ENCODE measurements at places on chromosomes 7 and 10.

GRCh38 chr10:23522345-23522744, 83.5 kb downstream of the OTUD1 start:
- DNase-seq, result no peak

DNA sequence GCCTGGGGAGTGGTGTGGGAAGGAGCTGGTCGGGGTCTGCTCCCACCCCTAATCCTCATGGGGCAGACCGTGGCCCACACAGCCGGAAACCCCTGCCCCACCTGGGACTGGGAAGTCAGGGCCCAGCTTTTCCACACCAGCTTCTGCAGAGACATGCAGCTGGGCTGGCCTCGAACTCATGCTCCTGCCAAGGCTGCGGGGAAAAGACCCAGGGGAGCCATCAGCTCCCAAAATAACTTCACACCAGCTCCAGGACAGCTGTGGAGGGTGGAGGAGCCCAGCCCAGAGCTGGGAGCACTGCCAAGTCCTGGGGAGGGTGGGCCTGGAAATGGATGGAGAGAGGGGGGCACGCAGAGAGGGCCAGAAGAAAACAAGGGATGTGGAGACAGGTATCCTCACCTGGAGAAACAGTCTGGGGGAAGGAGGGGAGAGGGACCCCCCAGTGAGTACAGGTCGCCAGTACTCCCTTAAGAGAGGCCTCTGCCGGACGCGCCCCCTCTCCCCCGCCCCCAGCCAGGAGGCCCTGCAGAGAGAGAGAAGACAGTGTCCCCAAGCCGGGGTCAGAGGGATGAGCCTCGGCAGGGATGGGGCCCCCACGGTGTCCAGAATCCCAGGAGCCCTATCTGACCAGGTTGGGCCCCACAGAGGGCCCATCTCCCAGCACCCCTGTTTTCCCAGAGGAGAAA, 11.5 kb upstream of the GRIFIN start:
- no peak for DNase-seq

- no peak for DNase-seq
Observed at GRCh38 chr10:75018251-75018650, 93.2 kb upstream of the SAMD8 start.

DNA sequence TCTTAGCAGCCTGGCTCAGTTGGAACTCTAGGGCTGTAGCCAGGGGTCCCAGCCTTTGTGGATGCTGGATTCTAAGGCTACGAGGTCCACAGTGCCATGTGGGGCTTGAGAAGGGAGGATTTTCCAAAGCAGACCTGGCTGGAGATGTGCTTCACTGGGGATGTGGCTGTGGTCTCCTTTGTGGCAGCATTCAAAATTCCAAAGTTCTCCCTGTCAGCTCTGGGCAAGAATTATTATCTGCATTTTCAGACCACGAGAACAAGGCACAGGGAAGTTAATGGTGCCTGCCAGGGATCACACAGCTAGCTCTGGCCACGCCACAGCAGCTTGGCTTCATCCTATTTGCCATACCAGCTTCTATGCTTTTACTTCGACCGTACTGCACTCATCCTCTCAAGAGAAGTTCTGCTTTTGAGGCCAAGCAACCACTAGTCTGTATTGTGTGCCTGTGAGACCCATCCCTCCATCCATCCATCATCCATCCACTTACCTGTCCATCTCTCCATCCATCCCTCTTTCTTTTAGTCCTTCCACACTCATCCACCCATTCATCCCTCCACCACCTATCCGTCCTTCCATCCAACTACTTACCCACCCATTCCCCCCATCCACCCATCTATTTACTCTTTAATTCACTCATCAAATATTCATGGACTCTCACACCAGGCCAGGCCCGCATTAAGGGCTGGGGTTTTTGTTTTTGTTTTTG, 71.5 kb downstream of the ZMIZ1 start:
- DNase-seq, result no peak
